ENCODE measurements at places on chromosomes 7 and 10.

DNA sequence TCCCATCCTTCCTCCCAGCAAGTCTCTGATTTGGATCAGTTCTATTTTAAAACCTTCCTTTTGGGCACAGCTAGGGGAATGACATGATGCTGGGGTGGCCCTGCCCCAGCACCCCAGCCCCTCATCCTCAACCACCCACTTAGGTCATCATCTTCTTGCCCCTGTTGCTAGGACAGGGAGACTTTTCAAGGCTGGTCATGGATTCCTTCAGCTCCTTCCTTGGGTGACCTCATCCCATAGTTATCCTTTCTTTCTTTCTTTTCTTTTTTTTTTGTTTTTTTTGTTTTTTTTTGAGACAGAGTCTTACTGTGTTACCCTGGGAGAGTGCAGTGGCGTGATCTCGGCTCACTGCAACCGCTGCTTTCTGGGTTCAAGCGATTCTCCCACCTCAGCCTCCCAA lies 127.2 kb downstream of the WDFY4 start:
- no peak for DNase-seq

GRCh38 chr10:27779462-27780015 lies 33.9 kb upstream of the MKX start:
- DNase-seq: no peak

DNA sequence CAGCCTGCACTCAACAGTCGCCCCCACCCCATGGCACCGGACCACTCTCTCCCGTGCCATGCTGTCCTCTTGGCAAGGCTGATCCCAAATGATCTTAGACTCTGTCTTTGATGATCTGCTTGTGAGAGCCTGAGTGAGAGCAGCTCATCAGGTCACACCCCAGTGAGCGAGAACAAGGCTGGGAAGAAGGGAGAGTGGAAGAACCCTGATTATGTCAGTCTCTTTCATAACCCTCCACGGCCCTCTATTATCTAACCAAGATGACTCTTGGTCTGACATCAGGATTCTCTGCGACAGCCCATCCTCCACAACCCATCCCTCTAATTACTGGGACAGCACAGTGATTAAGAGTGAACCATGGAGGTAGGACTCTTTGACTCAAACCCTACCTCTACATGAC lies 53.1 kb upstream of the C7orf33 start:
- DNase-seq: no peak

GRCh38 chr10:11147722-11148121 lies 130.1 kb downstream of the CELF2 start:
- DNase-seq: no peak

GRCh38 chr7:151088019-151088855 lies 2.0 kb downstream of the AGAP3 start:
- no peak for DNase-seq

DNA sequence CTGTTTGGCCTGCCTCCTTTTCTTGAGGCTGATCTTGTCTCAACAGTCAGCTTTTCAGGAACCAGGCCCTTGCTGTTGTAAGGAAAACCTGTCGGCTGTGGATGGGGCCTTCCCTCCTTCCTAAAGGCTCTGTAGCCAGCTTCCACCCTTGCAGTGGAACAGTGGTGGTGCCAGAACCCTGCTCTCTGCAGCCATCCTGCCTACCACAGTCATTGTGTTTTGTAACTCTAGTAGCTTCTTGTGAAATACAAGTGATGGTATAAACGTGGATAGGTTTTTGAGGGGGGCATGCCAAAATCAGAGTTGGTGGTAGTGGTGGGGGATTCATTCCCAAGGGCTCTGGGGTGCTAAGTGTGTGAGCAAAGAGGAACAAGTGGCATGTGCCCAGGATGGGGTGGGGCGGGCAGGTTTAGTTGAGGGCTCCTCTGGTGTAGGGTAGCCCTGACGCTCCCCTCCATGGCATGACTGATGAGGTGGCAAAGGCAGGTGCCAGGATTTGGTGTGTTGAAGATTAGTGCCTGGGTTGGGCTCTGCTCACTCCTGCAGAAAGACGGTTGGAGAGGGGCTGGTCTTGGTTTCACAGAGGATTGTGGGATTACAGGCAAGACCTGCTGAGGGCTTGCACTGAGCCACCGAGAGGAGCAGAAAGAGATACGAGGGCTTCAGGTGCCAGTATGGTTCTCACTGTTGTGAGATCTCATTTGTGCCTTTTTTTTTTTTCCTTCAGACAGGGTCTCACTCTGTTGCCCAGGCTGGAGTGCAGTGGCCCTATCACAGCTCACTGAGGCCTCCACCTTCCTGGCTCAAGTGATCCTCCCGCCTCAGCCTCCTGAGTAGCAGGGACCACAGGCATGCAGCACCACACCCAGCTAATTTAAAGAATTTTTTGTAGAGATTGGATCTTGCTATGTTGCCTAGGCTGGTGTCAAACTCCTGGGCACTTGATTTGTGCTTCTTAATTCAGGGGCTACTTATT lies 7.4 kb downstream of the TSPAN14 start:
- DNase-seq: no peak

DNA sequence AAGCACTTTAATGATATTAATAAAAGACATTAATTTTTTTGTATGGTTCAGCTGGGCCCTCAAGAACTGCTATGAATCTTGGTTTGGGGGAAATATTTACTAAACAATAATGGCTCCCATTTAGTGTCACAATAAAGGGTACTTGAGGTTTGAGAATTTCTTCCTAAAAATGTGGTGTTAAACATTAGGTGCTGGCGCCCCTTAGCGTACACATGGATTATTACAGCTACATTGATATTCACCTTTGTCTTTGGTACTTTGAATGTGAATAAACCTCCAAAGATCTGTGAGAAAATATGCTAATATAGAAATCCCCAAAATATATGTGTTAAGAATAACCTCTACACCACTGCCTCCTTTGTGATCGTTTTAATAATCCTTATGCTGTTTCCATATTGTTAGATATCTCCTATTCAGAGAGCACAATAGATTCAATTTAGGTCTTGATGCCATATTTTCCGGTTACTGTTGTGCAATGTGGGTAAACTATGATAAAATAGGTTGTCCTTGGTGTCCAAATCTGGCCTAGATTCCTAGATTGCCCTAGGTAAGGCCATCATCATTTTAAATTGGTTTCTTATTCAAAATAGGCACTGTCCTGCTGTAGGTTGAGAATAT lies 161.8 kb upstream of the CACNA2D1 start:
- DNase-seq: no peak

- DNase-seq: no peak
Measured at GRCh38 chr10:101015582-101015973, 15.4 kb downstream of the PDZD7 start.

DNA sequence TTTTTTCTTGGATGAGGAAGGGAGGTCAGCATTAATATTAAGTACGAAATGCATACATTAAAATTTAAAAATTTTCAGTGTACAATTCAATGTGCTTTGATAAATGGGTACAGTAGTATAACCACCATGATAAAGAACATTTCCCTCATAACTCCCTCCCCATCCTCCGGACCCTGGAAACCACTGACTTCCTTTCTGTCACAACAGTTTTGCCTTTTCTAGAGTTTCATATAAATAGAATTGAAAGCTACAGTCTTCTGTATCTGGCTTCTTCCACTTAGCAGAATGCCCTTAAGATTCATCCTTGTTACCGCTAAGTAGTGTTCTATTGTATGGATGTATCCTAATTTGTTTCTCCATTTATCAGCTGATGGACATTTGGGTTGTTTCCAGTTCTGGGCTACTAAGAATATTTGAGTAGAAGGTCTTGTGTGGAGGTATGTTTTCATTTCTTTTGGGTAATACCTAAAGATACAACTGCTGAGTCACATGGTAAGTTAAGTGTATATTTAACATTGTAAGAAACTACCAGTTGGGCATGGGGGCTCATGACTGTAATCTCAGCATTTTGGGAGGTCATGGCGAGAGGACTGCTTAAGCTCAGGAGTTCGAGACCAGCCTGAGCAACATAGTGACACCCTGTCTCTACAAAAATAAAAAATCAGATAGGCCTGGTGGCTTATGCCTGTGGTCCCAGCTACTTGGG lies 30.8 kb downstream of the ABI1 start:
- DNase-seq: no peak

DNA sequence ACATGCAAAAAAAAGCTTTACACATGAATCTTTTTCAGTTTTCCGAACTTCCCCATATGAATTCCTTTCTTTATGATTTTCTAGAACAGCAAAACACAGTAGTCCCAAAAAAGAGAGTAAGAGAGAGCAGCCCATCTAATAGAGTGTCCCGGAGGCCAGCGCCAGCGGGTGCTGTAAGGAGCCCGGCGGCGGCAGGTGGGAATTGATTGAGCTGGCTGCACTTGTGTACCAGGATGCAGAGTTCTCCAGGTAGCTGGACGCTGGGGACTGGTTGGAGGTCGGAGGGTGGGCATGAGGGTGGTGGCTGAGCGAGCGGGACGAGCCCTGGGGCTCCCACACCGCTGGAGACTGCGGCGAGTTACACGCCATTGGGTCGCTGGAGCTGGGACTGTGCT lies 4.0 kb downstream of the DLX5 start:
- no peak for DNase-seq

DNA sequence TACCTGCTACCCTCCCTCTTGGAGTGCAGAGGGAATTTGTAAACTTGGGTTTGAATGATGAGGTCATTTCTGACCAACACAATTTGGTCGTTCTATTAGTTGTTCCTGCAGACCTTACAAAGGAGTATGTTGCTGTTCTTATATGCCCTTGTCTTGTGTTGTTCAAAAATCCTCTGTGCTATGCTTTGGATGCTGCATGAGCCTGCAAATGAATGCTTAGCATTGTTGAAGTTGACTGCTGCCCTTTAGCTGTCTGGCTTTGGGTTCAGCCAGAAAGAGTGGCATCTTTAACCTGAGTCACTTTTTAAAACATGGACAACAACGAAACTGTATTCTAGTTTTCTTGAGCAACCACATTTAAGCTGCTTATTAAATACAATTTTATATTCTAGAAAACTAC lies 80.3 kb downstream of the SND1 start:
- no peak for DNase-seq

DNA sequence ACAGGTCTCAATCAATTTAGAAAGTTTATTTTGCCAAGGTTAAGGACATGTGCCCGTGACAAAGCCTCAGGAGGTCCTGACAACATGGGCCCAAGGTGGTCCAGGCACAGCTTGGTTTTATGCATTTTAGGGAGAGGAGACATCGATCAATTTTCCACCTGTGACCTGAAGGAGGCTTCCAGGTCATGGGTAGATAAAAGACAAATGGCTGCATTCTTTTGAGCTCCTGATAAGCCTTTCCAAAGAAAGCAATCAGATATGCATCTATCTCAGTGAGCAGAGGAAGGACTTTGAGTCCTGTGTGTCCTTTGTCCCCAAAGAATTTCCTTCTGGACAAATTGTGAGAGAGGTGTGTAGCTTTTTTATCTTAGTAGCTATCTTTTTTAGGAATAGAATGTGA lies 15.8 kb downstream of the LRRC72 start:
- no peak for DNase-seq

GRCh38 chr10:93657757-93658156 lies 44.6 kb downstream of the FRA10AC1 start:
- no peak for DNase-seq

GRCh38 chr10:4102802-4103344 lies 317.9 kb upstream of the KLF6 start:
- DNase-seq: no peak

- no peak for DNase-seq
Measured at GRCh38 chr7:134612197-134612596, 34.5 kb upstream of the BPGM start.

DNA sequence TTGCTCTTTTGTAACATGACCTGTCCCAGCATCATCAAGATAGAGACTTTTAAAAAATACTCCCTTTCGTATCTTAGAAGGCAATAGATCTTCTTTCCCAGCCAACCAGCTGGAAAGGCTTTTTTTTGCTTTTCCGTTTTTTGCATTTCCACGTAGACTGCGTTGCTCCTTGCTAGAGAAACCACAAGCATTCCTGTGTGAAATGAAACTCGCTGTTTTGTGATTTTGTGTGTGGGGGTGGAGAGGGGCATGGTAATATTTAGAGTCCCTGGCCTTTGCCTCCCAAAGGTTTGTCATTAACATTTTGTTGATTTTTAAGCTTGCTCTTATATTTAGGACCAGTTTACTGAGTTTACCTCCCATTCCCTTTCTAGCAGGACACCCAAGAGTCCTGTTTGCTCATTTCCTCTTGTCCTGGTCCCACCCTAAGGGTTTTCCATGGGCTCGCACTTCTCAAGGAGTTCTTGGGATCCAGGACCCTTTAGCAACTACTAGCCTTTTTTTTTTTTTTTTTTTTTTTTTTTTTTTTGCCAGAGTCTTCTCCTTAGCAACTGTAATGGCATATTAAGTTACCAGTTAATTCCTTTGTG lies 243.6 kb downstream of the BICC1 start:
- DNase-seq: no peak

DNA sequence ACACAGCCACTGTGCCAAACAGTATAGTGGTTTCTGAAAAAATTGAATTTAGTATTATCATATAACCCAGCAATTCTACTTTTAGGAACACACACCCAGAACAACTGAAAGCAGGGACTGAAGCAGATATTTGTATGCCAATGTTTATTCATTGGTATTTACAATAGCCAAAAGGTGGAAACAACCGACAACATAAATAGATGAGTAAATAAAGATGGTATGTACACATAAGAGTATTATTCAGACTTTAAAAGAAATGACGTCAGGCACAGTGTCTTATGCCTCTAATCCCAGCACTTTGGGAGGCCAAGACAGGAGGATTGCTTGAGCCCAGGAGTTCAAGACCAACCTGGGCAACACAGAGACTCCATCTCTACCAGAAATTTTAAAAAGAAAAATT lies 7.2 kb downstream of the CDCA7L start:
- no peak for DNase-seq

- no peak for DNase-seq
Measured at GRCh38 chr10:22803261-22803885, 89.0 kb upstream of the PIP4K2A start.

GRCh38 chr7:81484261-81484660 lies 285.6 kb downstream of the HGF start:
- DNase-seq: no peak

GRCh38 chr7:131455546-131455945 lies 100.9 kb downstream of the PODXL start:
- no peak for DNase-seq

DNA sequence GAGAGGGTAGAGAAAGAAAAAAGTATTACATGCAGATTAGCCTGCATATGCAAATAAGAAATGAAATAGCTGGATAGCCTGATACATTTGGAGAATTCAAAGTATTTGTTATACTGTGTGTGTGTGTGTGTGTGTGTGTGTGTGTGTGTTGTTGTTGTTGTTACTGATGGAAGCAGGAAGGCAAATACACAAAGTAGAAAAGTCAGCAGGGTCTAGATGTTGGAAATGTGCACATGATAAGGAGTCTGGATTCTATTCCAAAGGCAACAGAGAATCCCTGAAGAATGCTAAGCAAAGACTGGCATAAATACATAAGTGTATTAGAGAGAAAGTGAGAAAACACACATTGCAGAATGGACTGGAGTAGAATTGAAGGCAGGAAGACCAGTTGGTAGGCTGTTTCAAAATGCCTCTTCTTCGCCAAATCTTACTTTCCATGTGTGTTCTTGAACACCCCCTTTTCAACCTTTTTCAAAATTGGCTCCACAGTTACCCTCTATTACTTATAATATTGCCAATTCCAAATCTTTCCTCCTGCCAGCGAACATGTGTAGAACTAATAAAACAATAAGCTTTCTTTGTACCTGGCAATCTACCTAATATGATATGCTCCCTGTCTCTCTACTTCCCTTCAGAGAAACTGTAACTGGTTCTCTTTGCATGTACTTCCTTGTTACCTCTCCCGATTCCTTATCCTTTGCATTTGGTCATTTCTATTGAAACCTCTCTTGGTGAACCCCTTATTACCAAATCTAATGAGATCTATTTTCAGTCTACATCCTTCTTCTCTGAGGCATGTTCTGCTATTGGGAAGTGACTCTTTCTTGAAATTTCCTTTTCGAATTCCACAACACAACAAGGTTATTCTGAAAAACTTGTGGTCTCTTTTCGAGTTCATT lies 6.2 kb downstream of the CPED1 start:
- no peak for DNase-seq

Data from activated T-helper 9 cell treated with anti-CD3 and anti-CD28 coated beads, Interleukin-2, amount 50 U/mL, for 16 hours (primary cell).